MM.1S (cell line): ENCODE measurements at places on chromosomes 3 and 15.

DNA sequence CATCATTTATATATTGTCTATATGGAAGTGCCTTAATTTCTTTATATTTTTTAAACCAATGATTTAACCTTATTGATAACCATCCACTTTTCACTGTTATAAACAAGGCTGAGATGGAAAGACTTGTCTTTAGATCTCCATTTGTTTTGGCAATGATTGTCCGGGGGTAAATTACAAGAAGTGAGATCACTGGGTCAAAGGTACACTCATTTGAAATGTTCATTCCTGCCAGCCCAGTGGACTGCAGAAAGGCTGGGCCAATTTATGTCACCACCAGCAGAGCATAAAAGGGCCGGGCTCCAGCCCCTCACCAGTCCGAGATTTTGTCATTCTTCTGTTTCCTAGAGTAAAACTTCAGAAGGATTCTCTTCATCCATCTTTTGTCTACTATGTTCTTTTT, 93.6 kb upstream of the NEO1 start:
- no peak overlapping the region for H3K27ac ChIP-seq
- no peaks in the 10 kb centered on the region for H3K36me3 ChIP-seq
- no peaks in the 10 kb centered on the region for H3K4me1 ChIP-seq
- no peaks in the 10 kb centered on the region for H3K27me3 ChIP-seq

GRCh38 chr3:150022381-150023238, 51.9 kb upstream of the PFN2 start:
- DNase-seq = peak; percentile 11
- H3K36me3 ChIP-seq = no peaks in the 10 kb centered on the region

- H3K36me3 ChIP-seq = no peaks in the 10 kb centered on the region
- no peaks in the 10 kb centered on the region for H3K27me3 ChIP-seq
- H3K27ac ChIP-seq = no peak overlapping the region
- no peak overlapping the region for H3K4me3 ChIP-seq
These were observed 23.8 kb downstream of the DLEC1 start for GRCh38 chr3:38062809-38063208.

- 0 out of 2 replicates have a peak, but pooled peaks cover 3% of the 10 kb centered on the region for H3K36me3 ChIP-seq
- no peak overlapping the region for H3K27ac ChIP-seq
- no peak overlapping the region for H3K4me3 ChIP-seq
These were observed 148.9 kb downstream of the GREM1 start for GRCh38 chr15:32866454-32867312.

GRCh38 chr3:66355394-66355793, 134.6 kb downstream of the SLC25A26 start:
- DNase-seq = peak; percentile 60
- peaks cover 7% of the 10 kb centered on the region; the same call in 1 of the 2 replicates for H3K4me1 ChIP-seq
- H3K27ac ChIP-seq = no peak overlapping the region
- H3K27me3 ChIP-seq = no peaks in the 10 kb centered on the region
- H3K4me3 ChIP-seq = no peak overlapping the region

DNA sequence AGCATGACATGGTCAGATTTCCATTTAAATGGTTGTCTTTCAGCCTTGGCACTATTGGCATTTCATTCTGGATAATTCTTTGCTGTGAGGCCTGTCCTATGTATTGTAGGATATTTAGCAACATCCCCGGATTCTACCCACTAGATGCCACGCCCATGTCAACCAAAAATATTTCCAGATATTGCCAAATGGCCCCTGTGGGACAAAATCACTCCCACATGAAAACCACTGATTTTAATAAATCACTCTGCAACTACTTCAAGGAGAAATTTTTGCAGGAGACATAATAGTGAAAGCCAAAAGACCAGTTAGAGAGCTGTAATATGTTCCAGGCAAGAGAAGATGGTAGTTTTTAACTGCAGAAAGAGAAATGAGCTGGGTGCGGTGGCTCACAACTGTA, 55.9 kb upstream of the RARB start:
- no peaks in the 10 kb centered on the region for H3K27me3 ChIP-seq
- H3K4me1 ChIP-seq = no peaks in the 10 kb centered on the region
- H3K4me3 ChIP-seq = no peak overlapping the region
- H3K36me3 ChIP-seq = no peaks in the 10 kb centered on the region

- no peak overlapping the region for H3K4me3 ChIP-seq
- no peaks in the 10 kb centered on the region for H3K27me3 ChIP-seq
- no peaks in the 10 kb centered on the region; the same call in 1 of the 2 replicates for H3K36me3 ChIP-seq
- no peak for DNase-seq
These were observed 28.6 kb upstream of the ITPKA start for GRCh38 chr15:41464889-41465580.

GRCh38 chr3:53067567-53067966, 21.7 kb upstream of the SFMBT1 start:
- H3K27me3 ChIP-seq = no peaks in the 10 kb centered on the region
- H3K36me3 ChIP-seq = no peaks in the 10 kb centered on the region
- H3K27ac ChIP-seq = no peak overlapping the region
- no peak for DNase-seq

GRCh38 chr3:28089527-28089897, 151.9 kb upstream of the CMC1 start:
- DNase-seq = no peak
- no peaks in the 10 kb centered on the region for H3K27me3 ChIP-seq
- no peak overlapping the region for H3K27ac ChIP-seq
- H3K4me3 ChIP-seq = no peak overlapping the region
- H3K4me1 ChIP-seq = no peaks in the 10 kb centered on the region
- no peaks in the 10 kb centered on the region for H3K36me3 ChIP-seq

GRCh38 chr15:53437985-53438841, 321.2 kb downstream of the WDR72 start:
- H3K27ac ChIP-seq = no peak overlapping the region
- H3K36me3 ChIP-seq = no peaks in the 10 kb centered on the region
- H3K27me3 ChIP-seq = no peaks in the 10 kb centered on the region

DNA sequence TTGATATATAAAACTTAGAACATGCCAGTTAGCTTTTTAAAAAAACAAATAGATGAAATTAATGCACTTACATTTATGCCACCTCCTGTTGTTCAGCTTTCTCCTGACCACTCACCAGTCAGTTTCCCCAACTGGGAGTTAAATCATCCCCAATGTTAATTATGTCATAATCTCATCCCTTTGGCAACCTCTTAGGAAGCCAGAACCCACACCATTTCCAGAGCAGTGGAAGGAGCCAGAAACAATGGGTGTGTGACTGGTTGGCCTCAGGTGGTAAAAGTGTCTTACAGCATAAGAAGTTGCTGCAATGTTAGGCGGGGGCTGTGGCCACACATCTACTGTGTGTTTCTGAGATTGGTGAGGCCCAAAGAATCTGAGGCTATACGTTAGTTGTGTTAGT, 46.5 kb upstream of the MITF start:
- DNase-seq = no peak
